D341Med (cell line): ENCODE measurements at places on chromosomes 5 and 9.

- DNase-seq, result no peak
Observed at GRCh38 chr9:630817-631216, 210.7 kb upstream of the DMRT1 start.

GRCh38 chr5:40446910-40447309 lies 232.8 kb upstream of the PTGER4 start:
- DNase-seq, result no peak

DNA sequence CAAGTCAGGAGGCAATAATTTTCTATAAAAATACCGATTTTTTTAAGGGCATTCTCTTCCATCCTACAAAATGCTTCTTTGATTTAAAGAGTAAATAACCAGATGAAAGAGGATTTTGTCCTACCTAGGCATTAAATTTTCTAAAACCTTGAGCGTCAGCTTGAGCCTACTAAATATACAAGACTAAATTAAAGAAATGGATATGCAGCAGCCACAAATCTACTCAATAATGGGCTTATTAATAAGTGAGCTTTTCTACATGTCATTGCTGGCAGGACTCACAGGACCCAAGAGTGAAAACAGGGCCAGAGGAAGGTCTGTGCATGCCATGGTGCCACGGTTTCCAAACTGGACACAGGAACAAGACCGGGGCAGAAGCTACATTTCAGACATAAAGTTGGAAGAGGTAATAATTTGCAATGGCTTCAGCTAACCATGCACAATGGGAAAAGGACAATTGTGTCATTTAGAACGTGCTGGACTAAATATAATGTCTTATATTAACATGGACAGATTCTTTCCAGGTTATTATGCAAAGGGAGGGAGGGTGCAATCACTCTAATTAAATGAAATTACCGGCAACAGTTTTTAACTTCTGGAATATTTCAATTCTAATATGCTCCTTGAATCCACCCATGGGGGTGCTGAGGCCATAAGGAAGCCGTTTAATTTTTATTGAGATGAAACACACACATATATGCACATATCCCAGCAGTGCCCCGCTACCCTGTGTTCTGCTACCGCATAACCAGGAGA lies 5.2 kb downstream of the WHRN start:
- no peak for DNase-seq

- DNase-seq, result no peak
Observed at GRCh38 chr5:93622240-93622885, 39.3 kb downstream of the NR2F1 start.

DNA sequence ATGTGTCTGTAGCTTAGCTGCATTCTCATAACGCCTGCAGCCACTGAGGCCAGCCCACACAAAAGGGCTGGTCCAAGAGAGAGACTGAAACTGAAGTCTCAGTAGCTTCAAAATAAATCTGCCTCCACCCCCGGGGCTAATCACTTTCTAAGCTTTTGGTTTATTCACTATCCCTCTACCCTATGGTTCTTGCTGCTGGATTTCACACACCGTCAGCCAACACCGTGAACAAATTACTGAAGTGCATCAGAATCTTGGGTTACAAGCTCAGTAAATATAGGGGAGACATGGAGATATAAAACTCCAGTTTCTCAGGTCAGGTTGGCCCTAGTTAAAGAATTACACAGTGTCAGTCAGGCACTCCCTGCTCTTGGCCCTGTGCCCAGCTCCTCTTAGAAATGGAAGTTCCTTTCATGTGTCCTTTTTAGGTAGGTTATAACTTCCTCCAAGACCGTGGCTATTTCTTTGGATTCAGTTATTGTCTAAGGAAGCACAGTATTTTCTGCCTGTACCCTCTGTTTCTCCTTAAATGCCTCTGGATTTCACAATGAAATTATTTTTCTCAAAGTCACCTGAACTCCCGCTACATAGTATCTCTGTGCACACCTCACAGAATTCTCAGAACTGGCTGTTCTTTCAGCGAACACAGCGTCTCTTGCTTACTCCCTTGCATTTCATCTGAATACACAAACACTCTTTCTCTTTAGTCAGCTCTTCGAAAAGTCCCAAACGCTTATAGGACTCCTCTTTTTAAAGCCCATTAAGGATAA lies 112.5 kb downstream of the FAM174A start:
- no peak for DNase-seq

- no peak for DNase-seq
Observed at GRCh38 chr9:122229485-122229837, 704 bp upstream of the LHX6 start.

DNA sequence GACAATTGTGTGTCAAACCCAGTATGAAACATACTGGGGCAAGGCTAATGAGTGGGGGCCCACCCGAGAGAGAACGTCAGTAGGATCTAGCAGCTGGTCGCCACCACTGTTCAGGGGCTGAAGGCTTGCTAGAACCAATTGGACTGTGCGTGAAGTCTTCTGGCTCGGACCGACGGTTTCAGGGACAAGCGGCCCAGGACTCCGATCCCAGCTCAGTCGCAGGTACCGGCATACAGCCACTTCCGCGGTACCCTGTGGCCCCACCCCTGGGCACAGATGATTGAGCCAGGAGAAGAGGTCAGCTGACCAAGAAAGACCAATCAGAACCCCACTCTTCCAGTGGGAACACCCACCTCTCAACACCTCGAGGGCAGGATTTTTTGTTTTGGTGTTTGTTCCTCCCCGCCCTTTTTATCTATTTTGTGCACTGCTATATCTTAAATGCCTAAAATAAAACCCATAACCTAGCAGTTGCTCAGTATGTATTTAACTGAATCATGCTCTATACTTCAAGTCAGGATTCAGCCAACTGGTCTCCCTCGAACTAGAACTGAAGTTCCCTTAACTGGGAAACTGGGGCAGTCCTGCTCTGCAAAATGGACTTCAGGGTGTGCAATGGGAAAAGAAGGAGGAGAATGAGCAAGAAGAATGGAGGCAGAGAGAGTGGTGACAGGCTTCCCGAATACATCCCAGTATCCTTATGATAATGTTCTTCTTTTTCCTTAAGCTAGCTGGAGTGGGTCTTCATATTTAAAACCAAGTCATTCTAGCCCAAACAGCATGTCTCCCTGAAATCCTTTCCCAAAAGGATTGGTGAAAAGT lies 21.1 kb upstream of the CPEB4 start:
- DNase-seq, result no peak

DNA sequence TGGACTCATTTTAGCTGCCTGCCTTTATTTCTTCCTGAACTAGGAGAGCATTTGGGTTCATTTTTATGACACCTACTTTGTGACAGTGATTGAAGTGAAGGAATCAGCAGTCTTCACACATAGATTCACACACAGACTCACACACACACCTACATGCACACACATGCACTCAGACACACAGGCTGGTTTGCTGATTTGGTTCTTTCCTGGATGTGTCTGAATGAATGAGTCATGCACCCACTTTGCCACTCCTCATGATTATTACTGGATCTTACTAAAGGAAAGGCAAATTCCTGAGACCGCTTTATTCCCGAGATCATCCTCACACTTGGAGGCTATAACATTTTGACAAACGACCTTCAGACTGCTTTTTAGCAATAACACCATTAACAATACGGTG lies 529.5 kb downstream of the AGTPBP1 start:
- no peak for DNase-seq
